ENCODE measurements at places on chromosomes 5 and 9. TPM values are rescaled to one million over a fixed set of nuclear protein-coding genes. Genes with fewer than 3 reads are reported as not detected.

Gene QRFP
- total RNA-seq, result not detected

Gene PIK3R1
- 18.6 TPM for total RNA-seq

Gene FBP2
- total RNA-seq, result not detected

Gene ROPN1L
- not detected for total RNA-seq

Gene CNTNAP3
- 5.6 TPM for total RNA-seq

Gene ECSCR
- total RNA-seq, result 12.6 TPM

Gene CRB2
- not detected for total RNA-seq

Gene INVS
- 28.2 TPM for total RNA-seq
